Jurkat, Clone E6-1 (cell line): ENCODE measurements at places on chromosomes 5 and 9.

DNA sequence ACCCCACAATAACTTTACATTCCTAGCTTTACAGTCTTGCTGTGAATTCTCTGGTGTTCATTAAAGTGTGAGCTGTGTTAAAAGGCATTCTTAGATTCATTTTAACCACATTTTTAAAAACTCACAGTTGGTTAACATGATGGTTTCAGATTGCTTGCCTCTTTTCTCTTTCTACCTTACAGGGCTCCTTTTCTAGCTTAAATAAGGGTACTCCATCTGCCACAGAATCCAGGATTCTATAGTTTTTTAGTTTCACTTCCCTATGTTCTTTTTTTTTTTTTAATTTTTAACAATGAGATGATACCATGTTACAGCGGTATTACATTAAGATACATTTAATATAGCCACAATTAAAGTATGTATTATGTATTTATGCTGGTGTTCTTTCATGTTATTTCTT is 3.9 kb upstream of the FBXO4 start:
- no peak for DNase-seq

DNA sequence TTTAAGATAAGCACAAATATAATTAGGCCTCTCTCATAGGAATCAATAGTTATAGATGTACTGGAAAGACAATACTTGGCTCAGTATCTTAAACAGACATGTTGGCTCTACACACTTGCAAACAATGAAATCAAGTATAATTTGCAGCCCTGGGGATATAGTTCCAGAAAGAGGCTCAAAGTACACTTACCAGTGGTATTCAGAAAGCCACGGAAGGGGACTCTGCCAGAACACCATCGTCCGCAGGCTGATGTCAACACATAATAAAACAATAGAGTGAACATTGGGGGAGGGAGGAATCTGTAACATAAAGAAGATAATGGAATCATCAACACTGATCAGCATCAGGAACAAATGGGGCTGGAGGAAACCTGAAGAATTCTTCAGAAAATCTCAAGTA is 31.2 kb upstream of the EBF1 start:
- no peak for DNase-seq

- DNase-seq, result no peak
Measured at GRCh38 chr9:8364026-8364752, 564.6 kb upstream of the DMAC1 start.

GRCh38 chr5:116751684-116752083 is 177.1 kb upstream of the SEMA6A start:
- no peak for DNase-seq
